ENCODE measurements at places on chromosomes 3 and 15.

GRCh38 chr15:97567411-97567810 is 393.1 kb upstream of the ARRDC4 start:
- DNase-seq: no peak

- no peak for DNase-seq
These were observed 3.9 kb downstream of the MKRN3 start for GRCh38 chr15:23569151-23569925.

DNA sequence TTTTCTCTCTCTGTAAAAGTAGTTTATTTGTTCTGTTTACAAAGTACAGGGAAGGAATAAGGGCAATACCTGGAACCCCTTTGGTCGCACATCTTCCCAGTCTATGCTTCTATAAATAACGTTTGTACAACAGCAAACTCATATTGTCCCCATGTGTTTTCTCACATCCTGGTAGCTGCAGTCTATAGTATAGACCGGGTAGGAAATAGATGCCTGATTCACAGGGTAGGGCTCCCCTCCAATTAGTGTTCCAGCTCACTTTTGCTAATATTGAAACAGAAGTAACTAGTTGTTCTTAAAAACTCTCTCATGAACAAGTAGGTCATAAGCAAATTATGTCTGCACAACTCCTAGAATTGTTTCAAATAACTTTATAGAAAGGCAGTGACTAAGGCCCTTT is 17.7 kb downstream of the ATG7 start:
- DNase-seq: no peak

DNA sequence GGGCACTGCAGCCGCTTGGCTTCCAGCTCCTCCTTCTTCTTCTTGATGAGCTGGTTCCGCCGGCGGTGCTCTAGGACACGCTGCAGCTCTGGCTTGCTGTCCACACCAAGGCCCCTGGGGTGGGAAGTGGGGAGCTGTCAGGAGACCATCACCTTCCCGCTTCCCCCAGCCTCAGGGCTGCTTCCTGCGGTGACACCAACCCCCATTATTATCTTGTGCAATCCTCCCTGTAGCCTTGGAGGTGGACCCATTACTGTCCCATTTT is 10.0 kb downstream of the FAM107A start:
- DNase-seq: no peak

DNA sequence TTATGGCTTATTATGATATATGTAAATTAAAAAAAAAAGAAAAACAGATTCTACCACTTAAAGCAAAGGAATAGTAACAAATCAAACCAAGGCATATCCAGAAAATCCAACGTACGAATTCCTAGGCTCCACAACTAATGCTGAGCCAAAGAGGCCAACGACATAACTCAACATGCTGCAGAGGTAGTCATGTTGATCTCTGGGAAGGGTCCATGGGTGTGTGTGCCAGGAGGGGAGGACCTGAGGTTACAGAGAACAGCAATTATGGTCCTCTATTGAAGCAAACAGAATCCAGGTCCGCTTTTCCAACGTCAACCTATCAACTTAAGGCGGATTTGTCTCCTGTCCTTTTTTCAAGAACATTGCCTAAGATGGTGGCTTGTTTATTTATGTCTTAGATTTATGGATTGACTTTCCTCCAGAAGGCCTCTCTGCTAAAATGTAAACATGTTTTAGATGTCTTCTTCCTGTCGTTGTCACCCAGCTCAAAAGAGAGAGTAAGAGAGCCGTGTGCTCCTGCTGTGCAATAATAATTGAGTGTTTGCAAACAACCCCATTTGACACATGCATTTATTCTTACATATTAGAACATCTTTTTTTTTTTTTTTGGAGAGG is 20.4 kb downstream of the NANOGP8 start:
- DNase-seq: no peak
